ENCODE measurements at places on chromosomes 6 and 20.

DNA sequence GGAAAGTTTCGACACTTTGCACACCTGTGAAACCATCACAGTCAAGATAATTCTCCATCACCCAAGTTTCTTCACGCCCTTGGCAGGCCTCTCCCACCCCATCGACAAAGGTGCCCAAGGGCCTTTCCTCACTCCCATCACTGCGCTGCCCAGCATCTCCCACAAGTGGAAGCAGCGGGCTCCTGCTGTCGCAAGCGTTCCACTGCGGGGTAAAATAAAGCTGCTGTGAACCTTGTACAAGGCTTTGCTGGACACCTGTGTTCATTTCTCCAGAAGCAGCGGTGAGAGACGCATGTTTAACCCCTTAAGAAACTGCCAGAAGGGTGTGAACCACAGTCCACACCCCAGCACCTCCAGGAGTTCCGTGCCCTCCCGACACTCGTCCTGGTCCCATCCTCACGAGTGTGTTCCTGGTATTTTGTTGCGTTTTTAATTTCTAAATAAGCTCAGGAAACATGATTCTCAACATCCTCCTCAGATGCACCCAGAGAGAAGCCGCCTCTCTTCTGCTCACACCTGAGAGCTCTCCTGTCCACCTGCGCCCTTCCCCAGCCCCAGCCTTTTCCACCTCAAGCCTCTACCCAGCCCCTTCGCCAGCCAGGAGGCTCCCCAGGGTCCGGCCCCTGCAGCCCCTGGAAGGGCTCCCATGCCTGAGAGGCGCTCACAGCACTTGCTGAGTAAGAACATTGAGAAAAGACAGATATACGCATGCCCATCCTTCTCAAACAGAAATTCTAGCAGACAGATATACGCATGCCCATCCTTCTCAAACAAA, 97.5 kb downstream of the TAF4 start:
- no peak for DNase-seq

DNA sequence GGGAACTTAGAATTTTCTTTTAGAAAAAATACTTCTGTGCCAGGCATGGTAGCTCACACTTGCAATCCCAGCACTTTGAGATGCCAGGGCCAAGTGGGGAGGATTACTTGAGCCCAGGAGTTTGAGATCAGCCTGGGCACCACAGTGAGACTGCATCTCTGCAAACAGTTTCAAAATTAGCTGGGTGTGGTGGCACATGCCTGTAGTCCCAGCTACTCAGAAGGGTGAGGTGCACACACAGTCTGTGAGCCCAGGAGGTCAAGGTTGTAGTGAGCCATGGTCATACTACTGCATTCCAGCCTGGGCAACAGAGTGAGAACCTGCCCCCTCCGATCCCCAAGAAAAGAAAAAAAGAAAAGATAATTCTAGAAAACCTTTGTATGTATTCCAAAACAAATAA, 346.0 kb upstream of the KCNQ5 start:
- no peak for DNase-seq

DNA sequence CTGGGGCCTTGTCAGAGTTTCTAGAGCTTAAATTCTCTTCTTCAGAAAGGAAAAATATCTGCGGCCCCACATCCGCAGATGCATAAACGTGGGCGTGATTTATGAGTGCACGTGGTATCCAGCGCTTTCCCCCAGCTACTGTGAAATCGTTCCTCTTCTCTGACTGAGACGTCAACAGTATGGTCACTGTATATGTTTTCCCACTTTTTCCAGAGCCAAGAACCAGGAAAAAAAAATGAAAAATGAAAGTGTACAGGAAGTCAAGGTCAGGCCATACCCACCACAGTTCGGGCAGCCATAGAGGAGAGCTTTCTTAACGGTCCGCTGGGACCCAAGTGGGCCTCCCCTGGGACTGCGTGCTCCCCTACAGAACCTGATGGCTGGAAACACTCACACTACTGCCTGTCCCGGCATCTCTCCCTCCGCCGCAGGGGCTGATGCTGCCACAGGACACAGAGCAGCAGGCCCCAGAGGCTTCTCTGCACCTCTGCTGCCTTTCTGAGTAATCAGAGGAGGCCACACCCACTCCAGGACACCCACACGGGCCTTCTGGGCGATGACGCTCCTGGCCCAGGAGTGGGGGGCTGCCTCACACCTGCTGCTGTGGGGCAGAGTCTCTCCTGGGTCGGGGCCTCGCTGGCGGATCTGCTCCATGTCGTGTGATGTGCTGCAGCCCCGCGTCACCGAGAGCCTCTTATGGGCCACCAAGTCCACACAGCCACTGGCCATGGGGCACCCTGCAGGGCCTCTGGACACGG, 16.4 kb upstream of the STX16 start:
- no peak for DNase-seq

GRCh38 chr6:3801960-3802359, 47.2 kb upstream of the FAM50B start:
- no peak for DNase-seq

DNA sequence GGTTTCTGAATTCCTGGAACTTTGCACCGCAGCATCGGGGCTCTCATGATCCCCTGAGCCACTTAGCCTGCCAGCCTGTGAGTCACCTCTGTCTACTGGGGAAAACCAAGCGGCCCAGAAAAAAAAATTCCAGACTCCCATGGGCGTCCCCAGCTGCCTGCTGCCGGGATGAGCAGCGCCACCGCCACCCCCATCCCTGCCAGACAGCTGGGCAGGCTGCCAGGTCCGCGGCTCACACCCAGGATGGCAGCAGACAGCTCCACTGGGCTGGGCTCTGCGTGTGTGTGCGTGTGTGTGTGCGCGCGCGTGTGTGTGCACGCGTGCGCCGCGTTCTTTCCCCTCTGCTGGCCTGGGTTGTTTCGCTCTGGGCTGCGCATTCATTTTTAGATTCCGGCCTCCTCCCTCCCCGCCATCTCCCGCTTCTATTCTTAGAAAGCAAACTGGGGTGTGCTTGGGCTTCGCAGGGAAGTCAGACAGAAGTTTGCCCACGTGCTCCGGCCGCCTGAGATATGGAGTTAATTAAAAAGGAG, 38.9 kb upstream of the PMEPA1 start:
- peak; percentile 68 for DNase-seq

GRCh38 chr6:142786476-142786875, 158.5 kb downstream of the HIVEP2 start:
- DNase-seq, result no peak

DNA sequence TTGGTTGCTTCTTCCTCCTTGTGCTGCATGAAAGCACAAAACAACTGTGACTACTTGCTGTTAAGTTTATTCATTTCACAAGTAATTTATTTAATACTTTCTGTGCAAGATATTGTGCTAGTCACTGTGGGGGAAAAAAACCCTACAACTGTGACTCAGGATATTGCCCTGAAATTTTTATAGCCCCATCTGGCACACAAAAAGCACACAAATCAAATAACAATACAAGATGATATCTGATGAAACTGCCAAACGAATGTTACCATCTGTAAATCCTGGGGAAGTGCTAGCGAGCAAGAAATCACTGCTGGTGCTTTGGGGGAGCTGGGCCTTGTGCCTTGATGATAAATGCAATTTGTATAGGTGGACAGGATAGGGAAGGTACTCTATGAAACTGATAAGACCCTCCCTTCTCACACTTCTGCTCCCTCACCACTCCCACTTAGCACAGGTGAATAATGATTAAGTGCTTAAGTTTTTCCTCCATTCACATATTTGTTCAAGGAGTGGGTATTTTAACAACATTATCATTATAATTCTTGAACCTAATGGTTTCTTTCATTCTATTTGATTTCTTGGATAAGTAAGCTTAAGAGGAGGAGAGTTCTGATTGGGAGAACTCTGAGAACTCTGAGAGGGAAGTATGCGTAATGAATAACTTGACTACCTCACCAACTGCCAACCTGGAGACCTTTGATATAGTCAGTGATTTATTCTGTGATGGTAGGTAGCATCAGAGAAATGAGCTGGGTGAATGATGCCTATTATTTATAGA, 115.3 kb downstream of the RTN4IP1 start:
- no peak for DNase-seq

- no peak for DNase-seq
These were observed 6.0 kb downstream of the DDX43 start for GRCh38 chr6:73400656-73401055.

- DNase-seq, result no peak
These were observed 2.6 kb upstream of the RPS6KA2 start for GRCh38 chr6:166629628-166630027.

DNA sequence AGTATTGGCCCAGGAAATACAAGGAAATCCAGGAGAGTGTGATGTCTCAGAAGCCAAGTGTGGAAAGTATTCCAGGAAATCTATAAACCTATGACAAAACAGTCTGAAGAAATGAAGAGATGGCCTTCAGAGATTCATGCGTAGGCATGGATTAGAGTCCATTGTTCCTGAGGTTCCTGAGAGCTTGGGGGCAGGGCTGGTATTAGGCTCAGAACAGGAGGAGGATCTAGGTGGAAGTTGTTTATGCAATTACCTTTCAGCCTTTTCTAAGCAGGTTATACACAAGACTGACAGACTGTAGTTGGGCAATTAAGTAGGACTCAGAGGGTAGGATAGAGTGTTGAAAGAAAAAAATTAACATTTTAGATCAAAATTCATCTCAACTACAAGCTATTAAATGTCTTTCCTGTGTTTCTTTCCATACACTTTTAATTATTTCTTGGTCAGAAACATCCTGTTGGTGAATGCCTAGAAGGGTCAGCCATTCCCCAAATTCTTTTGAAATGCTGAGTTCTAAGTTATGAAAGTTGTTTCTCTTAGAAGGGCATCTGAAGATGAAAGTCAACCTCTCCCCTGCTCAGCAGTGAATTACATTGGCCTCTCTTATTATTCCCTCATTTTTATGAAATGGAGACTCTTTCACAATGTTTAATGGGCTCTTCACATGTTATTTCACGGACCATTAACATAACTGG, 201.2 kb upstream of the MYLIP start:
- no peak for DNase-seq

DNA sequence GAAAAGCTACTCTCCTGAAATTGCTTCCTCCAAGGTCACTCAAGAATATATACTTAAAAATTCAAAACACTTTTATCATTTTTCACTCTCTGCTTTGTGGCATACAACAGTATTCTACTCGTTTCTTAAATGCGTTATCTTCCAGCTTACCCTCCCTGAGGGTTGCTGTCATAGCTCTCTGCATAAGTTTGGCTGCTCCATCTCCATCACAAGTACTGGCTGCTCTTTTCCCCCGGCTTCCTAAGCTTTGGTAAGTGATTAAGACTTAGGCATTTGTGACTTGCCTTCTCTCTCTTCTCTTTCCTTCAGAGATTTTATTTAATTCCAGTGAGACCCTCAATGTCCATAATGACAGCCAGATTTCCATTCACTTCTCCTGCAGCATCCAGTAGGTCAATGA, 128.3 kb downstream of the NKAIN2 start:
- no peak for DNase-seq

- no peak for DNase-seq
These were observed 44.7 kb upstream of the ECI2 start for GRCh38 chr6:4179960-4180651.

DNA sequence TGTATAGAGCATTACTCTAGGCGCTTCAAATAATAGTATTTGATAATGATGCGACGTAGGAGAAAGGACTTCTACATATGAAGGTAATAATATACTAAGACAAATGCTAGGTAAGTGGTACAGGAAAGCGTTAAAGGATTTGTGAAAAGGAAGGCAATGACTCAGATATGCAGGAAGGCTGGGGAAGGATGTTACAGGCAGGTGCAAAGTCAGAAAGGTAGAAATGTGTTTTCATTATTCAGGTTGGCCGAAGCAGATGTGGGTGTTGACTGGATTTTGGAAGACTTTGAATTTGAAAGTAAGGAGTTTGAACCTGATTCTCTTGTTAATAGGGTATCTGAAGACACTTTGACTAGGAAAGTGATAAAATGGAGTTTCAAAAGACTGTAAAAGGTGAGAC, 51.0 kb downstream of the STK4 start:
- no peak for DNase-seq

DNA sequence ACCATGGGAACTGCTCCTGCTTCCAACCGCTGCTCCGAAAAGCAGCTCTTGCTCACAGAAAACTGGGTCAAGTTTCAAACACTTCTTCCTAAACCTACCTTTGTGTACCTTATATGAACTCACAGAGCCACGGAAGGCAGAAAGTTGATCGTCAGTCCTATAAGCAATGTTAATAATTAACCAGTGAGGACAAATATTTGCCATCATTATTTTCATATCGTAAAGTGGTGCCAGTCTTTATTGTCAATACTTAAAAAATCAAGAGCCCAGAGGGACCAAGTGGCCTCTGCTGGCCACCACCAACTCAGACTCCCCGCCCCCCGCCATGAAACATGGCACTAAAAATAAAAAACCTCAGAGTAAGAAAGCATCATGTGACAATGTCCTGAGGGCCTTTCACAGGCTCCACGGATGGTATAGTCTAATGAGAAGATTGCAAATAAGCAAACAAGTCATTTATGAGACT, 9.1 kb upstream of the PBOV1 start:
- peak; percentile 99 for DNase-seq

- DNase-seq, result no peak
These were observed 128.6 kb downstream of the RNF144B start for GRCh38 chr6:18515767-18516166.

DNA sequence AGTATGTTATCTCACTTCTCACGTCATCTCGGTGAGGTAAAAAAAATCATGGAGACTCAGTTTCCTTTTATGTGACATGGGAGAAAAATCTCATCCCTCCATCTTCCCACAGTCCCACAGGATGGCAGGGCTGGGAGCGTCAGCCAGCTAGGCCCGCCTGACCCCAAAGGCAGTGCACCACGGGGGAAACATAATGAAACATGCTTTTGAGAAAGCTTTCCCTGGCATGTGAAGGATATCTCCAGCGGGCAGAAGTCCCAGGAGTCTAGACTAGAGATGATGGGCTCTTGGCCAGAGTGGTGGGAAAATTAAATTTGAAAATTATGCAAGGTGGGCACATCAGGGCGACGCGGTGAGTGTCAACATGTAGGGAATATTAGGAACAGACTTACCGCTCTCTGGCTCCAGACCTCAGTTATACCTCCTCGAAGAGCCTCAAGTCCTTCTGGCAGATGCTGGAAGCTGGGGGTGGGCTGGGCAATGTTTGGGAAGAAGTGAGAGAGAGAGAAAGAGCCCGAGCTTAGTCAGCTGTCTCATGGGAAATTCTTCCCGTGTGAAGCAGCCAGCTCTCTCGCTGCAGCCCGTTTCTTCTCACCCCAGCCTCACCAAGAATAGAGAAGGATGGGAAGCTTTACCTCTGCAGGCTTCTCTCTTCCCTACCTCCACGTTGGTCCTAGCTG, 52.3 kb downstream of the MOCS1 start:
- DNase-seq, result no peak

DNA sequence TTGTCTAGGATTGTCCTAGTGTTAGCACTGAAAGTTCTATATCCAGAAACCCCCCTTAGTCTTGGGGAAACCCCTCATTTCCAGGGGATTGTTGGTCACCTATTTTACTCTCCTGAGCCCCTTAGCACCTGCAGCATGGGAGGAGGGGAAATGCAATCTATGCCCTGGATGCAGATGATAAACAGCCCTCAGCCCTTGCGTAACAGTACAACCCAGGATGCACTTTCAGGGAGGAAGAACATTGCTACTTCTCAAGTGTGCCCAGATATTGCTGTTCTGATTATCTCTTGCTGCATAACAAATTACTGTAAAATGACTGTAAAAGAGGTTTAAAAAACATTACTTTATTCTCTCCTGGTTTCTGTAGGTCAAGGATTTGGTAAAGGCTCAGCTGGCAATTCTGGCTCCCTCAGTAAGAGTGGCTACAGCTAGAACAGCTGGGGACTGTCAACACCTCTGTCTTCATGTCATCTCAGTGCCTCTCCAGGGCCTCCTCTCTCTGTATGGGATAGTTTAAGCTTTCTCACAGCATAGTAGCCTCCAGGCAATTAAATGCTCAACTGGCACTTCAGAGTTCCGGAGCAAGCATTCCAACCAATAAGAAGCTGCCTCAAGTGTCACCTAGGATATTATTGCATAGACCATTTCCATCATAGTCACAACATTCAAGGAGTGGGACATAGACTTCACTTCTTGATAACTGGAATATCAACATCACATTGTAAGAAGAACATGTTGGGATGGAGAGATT, 117.8 kb upstream of the FOXO3 start:
- no peak for DNase-seq

All from NCI-H526 treated with DMSO at 0.1 percent for 48 hours (cell line).